Urinary bladder (tissue), 4 donors: ENCODE measurements at places on chromosomes 3 and 15. TPM values are rescaled to one million over a fixed set of nuclear protein-coding genes. Genes with fewer than 3 reads are reported as not detected.

DNA sequence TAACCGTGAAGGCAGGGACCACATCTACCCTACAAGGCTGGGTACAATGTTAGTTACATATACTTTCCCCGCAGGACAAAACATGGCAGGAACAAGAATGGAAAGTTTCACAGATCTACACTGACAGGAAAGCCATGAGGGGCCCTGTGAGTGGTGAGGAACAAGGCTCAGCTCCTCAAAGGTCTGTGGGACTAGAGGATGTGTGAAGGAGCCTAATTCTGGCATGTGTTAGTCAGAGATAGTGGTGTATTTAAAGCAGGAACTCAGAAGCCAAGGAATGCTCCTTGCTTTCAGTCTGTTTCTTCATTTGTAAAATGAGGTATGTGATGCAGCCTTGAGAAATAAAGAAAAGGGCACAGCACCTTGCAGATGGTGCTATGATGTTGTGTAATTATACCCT, 25.1 kb downstream of the ETV5 start:
- no peak for DNase-seq

GRCh38 chr3:143769616-143770015, 78.7 kb downstream of the SLC9A9 start:
- DNase-seq = no peak

Gene CNTN3
- polyA plus RNA-seq = 10.2 TPM

DNA sequence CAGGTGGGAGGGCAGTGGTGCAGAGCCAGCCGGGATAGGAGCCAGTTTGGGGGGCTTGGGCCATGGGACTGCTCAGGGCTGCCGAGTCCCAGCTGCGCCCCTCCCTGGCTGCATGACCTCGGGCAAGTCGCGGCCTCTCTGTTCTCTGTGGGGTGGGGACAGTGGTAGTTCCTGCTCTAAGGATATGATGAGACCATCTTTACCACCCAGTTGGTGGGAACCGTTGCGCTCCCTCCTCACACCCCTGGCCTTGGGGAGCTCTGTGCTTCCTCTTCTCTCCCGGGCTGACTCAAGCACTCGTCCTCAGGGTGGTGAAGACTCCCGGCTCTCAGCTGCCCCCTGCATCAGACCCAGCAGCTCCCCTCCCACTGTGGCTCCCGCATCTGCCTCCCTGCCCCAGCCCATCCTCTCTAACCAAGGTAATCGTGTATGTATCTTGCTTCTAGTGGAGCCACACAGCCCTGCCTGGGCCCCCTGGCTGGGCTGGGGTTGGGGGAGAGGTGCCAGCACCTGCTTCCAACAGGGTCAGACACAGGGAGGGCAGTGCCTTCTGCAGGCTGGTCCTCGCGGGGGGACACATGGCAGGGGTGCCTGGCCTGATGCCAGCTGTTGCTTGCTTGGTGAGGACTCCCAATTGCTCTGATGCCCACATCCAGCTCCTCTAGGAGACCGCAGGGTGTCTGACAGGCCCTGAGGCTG, 15.1 kb upstream of the STAB1 start:
- DNase-seq = no peak

GRCh38 chr15:33344530-33344929, 33.8 kb downstream of the RYR3 start:
- no peak for DNase-seq

GRCh38 chr15:58562135-58562534, 130.3 kb downstream of the LIPC start:
- DNase-seq = no peak

GRCh38 chr3:137297770-137298169, 340.0 kb downstream of the IL20RB start:
- no peak for DNase-seq

Gene WHAMM
- polyA plus RNA-seq = 6.9 TPM

DNA sequence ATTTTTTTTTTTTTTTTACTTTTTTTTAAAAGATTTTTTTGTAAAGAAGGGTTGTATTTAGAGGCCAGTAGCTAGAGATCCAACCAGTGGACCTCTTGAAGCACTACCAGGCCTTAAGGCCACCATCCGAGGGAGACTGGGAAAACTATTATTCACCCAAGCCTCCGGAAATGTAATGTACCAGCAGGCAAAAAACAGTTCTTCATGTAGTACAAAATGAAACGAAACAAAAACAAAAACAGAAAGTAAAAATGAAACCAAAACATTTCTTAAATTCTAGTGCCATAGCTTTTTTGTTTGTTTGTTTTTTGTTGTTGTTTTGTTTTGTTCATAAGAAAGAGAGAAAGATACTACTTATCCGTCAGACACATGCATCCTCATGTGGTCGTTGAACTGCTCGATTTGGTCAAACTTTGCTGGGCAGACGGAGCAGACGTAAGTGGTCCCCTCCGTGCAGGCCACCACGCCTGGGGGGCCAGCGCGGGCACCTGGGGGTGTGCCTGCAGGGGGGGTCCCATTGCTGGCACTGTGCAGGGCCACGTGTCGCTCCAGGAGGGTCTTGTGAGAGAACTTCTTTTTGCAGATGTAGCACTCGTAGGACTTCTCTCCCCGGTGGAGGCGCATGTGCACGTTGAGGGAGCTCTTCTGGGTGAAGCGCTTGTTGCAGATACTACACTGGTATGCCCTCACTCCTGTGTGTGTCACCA, 45.0 kb downstream of the TIGIT start:
- no peak for DNase-seq

Gene KCNMB3
- 2.5 TPM for polyA plus RNA-seq

DNA sequence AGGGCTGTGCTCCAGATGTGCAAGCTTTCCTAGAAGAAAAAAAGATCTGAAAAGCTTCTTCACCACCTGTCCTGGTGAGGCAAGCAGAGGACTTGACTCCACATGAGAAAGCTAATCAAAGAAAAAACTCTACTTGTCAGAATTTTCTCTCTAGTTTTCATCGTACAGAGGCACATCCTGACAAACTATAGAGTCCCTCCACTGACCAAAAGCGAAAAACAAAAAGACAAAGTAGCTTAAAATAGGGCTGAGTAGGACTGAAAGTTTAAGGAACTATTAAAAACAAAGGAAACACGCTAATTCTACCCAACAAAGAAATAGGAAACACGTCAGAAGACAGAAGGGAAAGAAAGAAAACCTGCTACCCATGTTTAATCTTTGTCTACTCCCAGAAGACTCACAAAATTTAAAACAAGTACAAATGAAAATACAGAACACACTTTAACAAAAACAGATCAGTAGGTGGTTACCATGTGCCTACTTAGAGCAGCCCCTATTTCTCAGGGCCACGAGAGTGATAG, 26.5 kb downstream of the NANOGP8 start:
- no peak for DNase-seq

DNA sequence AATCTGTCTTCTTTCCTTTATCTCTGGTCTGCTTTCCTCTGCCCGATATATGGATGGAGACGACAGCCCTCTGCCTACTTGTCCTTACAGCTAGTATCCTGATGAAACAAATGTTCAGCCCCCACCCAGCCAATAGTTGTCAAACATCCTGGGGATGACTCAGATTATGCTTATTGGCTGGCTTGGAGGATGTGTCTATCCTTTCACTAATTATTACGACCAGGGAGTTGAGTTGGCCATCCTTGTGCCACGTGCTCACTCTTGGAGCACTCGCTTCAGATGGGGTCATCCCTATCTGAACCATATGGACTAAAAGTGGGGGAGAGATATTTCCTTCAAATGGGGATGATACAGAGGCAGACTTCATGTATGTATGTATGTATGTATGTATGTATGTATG, 6.4 kb upstream of the MAP3K13 start:
- DNase-seq = no peak

GRCh38 chr15:60346077-60346476, 51.7 kb downstream of the ANXA2 start:
- no peak for DNase-seq

GRCh38 chr3:22977650-22978289, 225.4 kb upstream of the UBE2E2 start:
- DNase-seq = no peak

Gene KBTBD8
- polyA plus RNA-seq = 1.2 TPM

Gene RBPMS2
- polyA plus RNA-seq = 90.9 TPM

Gene IL20RB
- 0.98 TPM for polyA plus RNA-seq

DNA sequence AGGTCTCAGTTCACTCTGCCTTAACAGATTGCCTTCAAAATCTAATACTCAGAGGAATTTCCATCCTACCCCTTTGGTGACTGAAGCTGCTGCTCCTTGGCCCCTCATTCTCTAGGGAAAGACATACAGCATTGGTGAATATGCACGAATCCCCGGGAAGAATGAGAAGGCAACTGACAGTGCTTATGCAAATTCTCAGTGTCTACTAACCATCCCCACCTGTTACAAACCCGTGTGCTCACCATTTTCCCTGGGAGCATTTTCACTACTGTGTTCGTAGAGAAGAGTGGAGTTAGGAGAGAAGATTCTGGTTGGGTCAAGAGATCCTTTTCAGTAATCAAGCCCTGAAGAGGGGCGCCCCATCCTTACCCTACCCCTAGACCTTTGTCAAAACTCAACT, 37.7 kb downstream of the SYNM start:
- DNase-seq = no peak

Gene PPP1R14D
- not detected for polyA plus RNA-seq

DNA sequence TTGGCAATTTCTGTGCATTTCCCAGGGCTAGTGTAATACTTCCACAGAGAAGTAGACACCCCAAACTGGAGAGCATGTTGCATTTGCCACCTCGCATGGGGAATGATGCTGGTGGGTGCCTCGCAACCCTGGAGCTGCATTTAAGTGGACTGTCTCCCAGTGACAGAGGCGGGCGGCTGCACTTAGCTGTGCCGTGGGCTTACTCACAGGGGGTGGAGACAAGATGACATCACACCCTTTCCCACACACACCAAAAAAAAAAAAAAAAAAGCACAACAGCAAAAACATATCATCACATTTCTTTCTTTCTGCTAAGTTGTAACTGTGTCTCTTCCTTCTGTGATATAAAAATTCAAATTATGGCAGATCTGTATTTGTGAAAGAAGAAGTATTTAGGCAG, at the start of gene ABI3BP:
Gene ABI3BP, minus strand, starts transcription at position 113 of the 400 bp plus-strand sequence. Its CDS starts 37 bp downstream, at position 76.
- peak; percentile 42 for DNase-seq

Gene MUC4
- not detected for polyA plus RNA-seq

Gene CLPX
- polyA plus RNA-seq = 24.9 TPM

DNA sequence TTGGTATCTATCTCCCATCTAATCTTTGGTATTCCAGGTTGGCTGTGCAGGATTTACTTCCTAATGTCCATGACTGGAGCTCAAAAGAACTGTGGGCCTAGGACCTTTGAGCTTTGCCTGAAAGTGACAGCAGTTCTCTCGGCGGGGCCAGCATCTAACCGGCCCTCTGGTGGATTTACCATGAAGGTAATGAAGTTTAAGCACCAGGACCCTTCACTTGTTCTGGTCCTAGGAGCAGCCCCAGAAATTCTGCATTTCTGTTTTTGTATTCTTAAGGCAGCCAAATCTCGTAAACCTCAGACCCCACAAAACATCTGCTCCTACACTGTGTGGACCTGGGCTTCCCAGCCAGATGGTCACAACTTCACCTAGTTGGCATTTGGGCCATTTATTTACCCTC, 13.0 kb downstream of the CALML4 start:
- no peak for DNase-seq

GRCh38 chr15:58447271-58448010, 15.7 kb downstream of the LIPC start:
- no peak for DNase-seq

- DNase-seq = no peak
Observed at GRCh38 chr3:126034481-126035361, 49.2 kb downstream of the SLC41A3 start.

Gene TTLL3
- polyA plus RNA-seq = 36.2 TPM
